Esophagus muscularis mucosa (tissue), 4 donors: ENCODE measurements at places on chromosomes 1 and 21. TPM values are rescaled to one million over a fixed set of nuclear protein-coding genes. Genes with fewer than 3 reads are reported as not detected.

Gene NTMT2
- not detected for total RNA-seq

Gene TIPRL
- total RNA-seq = 19.0 TPM

Gene CDK18
- total RNA-seq = 4.8 TPM

Gene NIBAN1
- total RNA-seq = 813 TPM

DNA sequence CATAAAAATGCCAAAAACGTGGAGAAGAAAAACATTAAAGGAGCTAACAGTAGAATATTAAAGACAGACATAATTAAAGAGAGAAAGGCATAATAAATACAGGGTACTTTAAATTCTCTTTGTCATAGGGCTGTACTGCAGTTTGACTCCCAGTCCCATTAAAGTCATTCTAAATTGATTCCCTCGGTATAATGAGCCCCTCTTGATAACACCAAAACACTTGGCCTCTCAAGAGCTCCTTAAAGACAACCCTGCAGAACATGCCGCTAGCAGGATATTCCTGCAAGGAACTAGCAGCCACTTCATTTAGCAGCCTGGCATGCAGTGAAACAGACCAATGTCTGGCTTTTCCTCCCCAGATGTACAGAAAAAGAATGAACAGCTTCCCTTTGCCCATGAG lies 273.8 kb upstream of the ESRRG start:
- H3K4me3 ChIP-seq = no peak overlapping the region
- no peak for DNase-seq
- no peaks in the 10 kb centered on the region for H3K4me1 ChIP-seq
- no peaks in the 10 kb centered on the region for H3K36me3 ChIP-seq
- H3K27me3 ChIP-seq = no peaks in the 10 kb centered on the region

- no peak for DNase-seq
- H3K27ac ChIP-seq = no peak overlapping the region
- no peaks in the 10 kb centered on the region for H3K27me3 ChIP-seq
- H3K4me3 ChIP-seq = no peak overlapping the region
- peaks cover 40% of the 10 kb centered on the region for H3K4me1 ChIP-seq
- peaks cover 12% of the 10 kb centered on the region for H3K36me3 ChIP-seq
These were observed 24.8 kb downstream of the SLC2A1 start for GRCh38 chr1:42933610-42934491.

- no peak overlapping the region for H3K27ac ChIP-seq
- no peaks in the 10 kb centered on the region for H3K27me3 ChIP-seq
- no peaks in the 10 kb centered on the region for H3K36me3 ChIP-seq
- no peak overlapping the region for H3K4me3 ChIP-seq
- no peaks in the 10 kb centered on the region for H3K4me1 ChIP-seq
- peak; percentile 64 for DNase-seq
These were observed 9.9 kb downstream of the FAM3B start for GRCh38 chr21:41326414-41327080.

DNA sequence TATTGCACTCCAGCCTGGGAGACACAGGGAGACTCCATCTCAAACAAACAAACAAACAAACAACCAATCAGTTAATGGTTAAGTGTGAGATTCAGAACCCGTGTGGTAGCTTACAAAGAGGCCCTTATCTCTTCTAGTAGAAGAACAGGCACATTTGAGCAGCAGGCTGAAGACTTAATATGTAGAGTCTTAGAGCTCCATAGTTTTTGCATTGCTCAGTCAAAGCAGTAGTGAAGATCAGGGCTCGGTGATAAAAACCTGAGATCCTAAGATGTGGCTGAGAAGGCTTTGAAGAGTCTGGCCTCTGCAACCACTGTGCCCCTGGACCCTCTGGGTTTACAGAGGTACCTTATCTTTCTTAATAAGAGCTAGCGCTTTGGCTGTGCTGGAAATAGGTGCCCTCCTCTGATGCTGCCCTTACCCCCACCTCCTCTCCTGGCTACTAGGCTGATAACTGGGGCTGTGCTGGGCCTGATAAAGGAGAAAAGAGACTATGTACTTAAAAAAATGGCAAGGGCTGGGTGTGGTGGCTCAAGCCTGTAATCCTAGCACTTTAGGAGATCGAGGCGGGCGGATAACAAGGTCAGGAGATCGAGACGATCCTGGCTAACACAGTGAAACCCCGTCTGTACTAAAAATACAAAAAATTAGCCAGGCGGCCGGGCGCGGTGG lies 10.5 kb upstream of the UCK2 start:
- H3K4me1 ChIP-seq = no peaks in the 10 kb centered on the region
- no peak overlapping the region for H3K27ac ChIP-seq
- peak; percentile 34 for DNase-seq
- no peaks in the 10 kb centered on the region for H3K27me3 ChIP-seq

DNA sequence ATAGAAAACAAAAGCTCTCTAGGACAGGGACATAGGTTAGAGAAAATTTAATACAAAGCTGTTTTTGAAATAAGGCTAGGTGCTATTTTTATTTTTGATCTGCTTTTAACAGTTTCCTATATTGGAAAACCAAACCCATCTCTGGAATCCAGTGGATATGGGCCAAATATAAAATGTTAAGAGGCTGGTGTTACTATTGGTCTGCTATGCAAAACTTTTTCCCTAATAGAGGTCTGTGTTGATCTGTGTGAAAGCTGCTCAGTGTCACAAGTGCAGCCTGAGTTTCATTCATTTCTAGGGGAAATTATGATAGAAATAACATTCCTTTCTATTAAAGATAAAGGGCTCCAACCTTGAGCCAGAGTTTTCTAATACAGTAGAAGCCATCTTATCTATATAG lies 116.4 kb downstream of the OLFML2B start:
- DNase-seq = no peak
- no peak overlapping the region for H3K4me3 ChIP-seq
- peaks cover 15% of the 10 kb centered on the region for H3K4me1 ChIP-seq
- no peak overlapping the region for H3K27ac ChIP-seq
- H3K27me3 ChIP-seq = no peaks in the 10 kb centered on the region
- no peaks in the 10 kb centered on the region for H3K36me3 ChIP-seq

DNA sequence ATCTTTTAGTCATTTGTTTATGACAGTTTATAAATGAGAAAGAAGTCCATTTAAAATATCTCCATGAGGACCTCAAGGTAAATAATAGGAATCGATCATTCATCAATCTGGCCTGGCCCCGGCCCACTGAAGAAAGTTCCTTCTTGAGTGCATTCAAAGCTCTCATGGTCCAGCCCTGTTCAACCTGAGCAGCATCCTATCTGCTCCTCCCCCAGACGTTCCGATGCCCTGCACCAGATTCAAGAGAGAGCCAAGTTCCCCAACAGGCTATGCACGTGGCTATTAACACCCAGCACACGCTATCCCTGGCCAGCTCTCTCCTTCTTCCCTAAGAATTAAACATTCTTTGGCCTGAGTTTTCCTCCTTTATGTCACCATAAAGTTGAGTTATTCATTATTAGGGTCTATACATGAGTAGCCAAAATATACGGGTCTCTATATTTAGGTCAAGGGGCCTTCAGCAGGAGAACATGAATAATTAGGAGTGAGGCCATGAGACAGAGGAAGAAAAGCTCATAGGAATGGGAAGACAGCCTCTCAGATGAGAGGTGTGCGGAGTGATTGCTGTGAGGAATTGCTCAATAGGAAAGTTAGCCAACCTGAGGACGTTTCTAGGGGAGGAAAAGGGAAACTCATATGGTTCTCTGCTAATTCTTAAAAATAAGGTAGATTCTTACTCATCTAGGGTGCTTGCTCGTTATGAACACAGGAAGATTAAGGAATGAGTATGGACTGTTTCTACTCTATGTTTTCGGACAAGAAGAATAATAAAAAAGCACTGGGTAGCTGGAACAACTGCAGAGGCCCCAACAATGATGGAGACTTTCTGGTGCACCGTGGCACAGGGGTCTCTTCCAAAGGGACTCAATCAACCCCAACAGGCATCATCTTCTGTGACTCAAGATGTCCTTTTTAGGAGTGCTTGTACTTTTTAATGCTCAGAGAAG lies 23.6 kb downstream of the RUNX1 start:
- H3K4me1 ChIP-seq = peaks cover 5% of the 10 kb centered on the region
- H3K27ac ChIP-seq = no peak overlapping the region
- peaks cover 23% of the 10 kb centered on the region for H3K27me3 ChIP-seq
- no peak overlapping the region for H3K4me3 ChIP-seq
- no peaks in the 10 kb centered on the region for H3K36me3 ChIP-seq
